AG04449 (cell line): ENCODE measurements at places on chromosomes 4 and X.
A peak's percentile ranks its signal among the peaks of the same experiment; 100 is the strongest.

DNA sequence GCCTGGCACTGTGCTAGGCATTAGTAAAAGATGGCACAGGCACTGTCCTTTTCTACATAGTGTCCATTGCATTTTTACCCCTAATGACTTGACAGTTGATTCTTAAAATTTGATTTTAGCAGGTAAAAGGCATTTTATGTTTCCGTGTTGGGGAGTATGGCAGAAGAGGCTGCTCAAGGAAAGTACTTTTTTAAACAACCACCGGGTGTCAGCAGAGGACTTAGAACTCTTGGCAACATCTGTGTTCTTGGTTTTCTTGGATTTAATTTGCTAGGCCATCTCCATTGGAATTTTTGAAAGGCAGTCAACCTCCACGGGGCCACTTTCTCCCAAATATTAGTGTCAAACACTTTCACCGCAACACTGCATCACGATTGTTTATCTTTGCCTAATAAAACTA lies 102.9 kb downstream of the TSPAN7 start:
- peak; percentile 0 for DNase-seq

DNA sequence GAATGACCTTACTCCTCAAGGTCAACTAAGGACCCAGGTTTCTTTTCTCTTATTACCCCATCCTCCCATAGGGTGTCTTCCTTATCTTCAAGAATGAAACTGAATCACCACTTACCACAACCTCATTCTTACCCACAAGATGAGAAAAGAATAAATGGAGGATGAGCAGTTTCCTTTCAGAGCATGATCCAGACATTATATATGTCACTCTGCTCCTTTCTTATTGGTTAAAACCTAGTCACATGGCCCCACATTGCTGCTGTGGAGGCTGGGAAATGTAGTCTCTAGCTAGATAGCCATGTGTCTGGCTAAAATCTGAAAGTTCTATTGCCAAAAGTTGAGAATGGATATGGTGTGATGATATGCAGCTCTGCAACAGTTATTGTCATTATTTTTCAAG lies 62.4 kb upstream of the RAI2 start:
- no peak for DNase-seq

- no peak for DNase-seq
Observed at GRCh38 chr4:96525898-96526297, 686.0 kb downstream of the PDHA2 start.

DNA sequence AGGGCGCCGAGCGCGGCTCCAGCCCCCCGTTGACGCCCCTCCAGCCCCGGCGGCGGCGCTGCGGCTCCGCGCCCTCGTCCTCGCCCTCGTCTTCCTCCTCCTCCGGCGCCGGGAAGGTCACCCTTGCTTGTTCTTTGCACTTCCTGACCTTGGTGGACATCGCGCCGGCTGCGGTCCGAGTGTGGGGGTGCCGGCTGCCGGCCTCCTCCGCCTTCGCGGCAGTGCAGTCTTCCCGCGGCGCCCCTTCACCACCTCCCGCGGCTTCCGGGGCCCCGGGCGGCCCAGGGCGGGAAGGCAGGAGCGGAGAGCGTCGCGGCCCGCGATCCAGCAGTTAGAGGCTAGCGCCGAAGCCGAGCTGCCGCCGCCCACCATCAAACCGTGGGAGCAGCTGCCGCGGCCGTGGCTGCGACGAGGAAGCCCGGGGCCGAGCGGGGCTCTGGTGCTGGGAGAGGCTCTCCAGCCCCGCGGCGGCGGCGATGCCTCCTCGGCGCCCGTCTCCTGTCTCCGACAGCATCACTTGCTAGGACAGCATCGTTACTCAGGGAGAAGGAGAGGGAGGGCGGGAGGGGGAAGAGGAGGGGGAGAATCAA lies at the start of gene TRPC3:
TRPC3 (minus strand) TSS at position 540 of the 590 bp plus-strand sequence; CDS start at position 160, 380 bp downstream.
- DNase-seq = no peak

- DNase-seq = no peak
Observed at GRCh38 chr4:59698041-59698440, 1502.1 kb upstream of the ADGRL3 start.

- DNase-seq = no peak
Observed at GRCh38 chr4:101419336-101420135, 72.2 kb upstream of the PPP3CA start.

GRCh38 chrX:13703135-13703534 lies 14.2 kb downstream of the RAB9A start:
- DNase-seq = no peak
